ENCODE measurements at places on chromosomes 13 and 19. TPM values are rescaled to one million over a fixed set of nuclear protein-coding genes. Genes with fewer than 3 reads are reported as not detected.

- no peak for DNase-seq
Observed at GRCh38 chr13:46178143-46178542, 3.8 kb downstream of the LCP1 start.

GRCh38 chr19:13033819-13034611 is 38.7 kb downstream of the NFIX start:
- DNase-seq: peak; percentile 79

DNA sequence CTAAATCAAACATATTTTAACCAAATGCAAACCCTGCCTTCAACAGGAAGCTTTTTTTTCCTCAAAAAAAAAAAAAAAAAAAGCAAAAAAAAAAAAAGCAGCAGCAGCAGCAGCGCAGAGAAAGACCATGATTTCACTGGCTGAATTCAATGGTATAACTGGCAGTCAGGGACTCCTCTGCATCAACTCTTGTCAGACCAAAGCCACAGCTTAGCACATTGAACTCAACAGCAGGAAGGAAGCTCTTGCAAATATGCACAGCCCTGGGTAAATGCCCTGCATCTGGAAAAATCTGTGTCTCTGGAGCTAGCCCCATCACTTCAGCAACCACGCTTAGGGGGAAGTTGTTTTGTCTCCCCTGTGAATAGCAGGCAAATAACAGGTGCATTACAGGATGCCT is 17.6 kb upstream of the DHRS12 start:
- no peak for DNase-seq

DNA sequence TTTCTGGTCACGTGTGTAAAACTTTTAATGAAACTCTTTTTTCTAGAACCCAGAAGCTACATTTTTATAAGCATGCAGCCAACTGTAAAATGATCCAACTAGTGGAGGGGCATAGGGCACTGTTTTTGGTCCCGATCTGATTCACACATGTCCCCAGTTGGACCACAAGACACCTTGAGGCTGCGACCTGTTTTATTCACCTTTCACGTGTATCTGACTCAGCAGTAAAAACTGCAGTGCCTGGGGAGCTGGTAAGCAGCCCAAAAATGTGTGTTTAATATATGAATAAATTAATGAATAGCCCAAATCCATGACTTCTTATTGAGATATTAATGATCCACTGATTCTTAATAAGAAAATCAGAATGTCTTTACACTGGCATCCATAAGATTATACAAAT is 140.4 kb downstream of the COL4A1 start:
- peak; percentile 3 for DNase-seq

DNA sequence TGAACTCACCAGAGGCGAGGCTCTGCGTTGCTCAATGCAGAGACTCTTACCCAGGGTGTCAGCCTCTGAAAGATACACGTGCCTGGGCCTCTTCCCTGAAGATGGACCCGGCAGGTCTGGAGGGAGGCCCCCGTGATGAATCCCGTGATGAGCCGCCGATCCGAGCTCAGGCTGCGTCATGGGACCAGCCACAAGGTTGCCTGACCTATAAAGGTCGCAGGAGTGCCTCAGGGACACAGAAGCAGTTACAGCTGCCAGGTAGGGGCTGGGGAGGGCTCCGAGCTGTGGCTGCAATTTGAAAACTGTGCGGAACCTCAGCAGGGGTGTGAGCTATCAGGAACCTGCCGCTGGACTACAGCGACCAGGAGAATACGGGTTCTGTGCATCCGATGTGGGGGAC is 10.5 kb upstream of the ATP11A start:
- DNase-seq: no peak

GRCh38 chr13:20624213-20624612 is 57.3 kb downstream of the IFT88 start:
- DNase-seq: no peak

DNA sequence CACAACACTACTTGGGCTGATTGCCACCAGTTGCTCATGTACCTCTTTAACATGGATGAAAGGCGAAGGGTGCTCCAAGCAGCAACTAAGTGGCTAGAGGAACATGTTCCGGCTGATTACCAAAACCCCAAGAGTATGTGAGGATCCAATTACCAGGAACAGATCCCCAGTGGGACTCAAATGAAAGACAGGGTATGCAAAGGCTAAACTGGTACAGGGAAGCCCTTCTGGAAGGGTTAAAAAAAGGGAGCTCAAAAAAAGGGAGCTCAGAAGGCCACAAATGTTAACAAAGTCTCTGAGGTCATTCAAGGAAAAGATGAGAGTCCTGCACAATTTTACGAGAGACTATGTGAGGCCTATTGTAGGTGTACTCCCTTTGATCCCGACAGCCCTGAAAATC is 604.7 kb downstream of the UQCRFS1 start:
- no peak for DNase-seq

GRCh38 chr13:29125191-29125933 is 305.2 kb downstream of the MTUS2 start:
- no peak for DNase-seq

- DNase-seq: no peak
Observed at GRCh38 chr13:100942742-100943141, 268.1 kb upstream of the TMTC4 start.

DNA sequence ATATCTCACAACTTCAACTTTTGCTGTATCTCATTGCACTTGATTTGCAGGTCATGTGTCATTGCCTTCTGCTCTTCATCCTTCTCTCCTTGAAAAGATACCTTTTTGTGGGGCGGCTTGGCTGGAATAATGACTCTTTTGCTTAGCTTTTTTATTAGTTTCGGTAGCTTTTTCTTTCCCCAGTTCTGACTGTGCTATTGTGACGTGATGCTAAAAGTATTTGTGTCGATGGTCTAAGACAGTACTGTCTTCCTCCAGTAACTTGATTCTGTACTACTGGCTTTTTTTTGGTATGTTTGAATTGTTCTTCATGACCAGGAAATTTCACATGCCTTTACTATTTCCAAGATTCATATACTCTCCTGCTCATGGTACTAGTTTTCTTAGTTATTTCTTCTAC is 63.1 kb downstream of the SLITRK1 start:
- no peak for DNase-seq

DNA sequence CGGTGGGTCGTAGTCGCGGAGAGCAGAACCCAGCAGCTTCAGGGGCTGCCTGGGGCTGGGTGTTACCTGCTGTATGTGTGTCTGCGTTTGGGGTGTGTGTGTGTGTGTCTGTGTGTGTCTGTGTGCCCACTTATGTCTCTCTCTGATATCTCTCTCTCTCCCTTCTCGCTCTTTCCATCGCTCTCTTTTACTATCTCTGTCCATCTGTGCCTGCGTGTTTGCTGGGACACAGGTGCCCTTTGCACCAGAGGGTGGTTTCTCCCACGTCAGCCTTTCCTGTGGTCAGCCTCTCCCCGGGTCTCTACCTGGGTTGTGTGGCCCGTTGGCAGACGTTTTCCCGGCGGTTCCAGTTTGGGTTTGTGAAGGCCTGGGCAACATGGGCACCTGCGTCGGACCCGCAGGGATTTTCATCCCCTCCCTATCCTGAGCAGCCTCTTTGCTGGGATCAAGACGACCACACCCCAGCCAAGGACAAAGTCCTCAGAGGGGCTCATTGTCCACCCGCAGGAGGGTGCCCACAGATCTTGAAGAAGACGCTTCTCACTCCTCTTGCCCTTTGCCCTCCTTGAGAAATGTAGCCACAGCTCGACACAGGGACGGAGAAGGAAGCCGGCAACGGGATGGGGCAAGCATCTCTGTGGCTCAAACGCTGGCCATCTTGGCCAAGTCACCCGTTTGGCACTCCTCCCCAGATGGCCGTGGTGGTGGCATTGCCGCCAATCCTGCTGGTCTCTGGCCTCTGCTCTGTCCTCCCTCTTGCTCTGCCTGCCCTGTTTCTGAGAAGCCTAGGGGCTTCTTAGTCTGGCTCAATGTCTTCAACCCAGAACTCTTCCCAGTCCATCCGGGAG is 43.3 kb downstream of the ZNF146 start:
- no peak for DNase-seq

- DNase-seq: no peak
Observed at GRCh38 chr19:29806098-29806866, 5.5 kb upstream of the CCNE1 start.

The AP1M2 gene
- 0.40 TPM for total RNA-seq

The CLEC17A gene
- total RNA-seq: not detected

The KIR3DL2 gene
- total RNA-seq: not detected

The MBD3L3 gene
- not detected for total RNA-seq

The DPF1 gene
- total RNA-seq: not detected

The GDF15 gene
- total RNA-seq: 26.3 TPM

The MBD3L2 gene
- not detected for total RNA-seq

The KLF12 gene
- total RNA-seq: 10.0 TPM

Measured in right lobe of liver (tissue), 6 donors.